ENCODE measurements at places on chromosomes 16 and 17. TPM values are rescaled to one million over a fixed set of nuclear protein-coding genes. Genes with fewer than 3 reads are reported as not detected.

The WFIKKN1 gene
- 0.47 TPM for total RNA-seq

The ALDH3A2 gene
- total RNA-seq: 86.8 TPM

The ZNF768 gene
- 48.8 TPM for total RNA-seq

The PSMB10 gene
- 41.0 TPM for total RNA-seq

DNA sequence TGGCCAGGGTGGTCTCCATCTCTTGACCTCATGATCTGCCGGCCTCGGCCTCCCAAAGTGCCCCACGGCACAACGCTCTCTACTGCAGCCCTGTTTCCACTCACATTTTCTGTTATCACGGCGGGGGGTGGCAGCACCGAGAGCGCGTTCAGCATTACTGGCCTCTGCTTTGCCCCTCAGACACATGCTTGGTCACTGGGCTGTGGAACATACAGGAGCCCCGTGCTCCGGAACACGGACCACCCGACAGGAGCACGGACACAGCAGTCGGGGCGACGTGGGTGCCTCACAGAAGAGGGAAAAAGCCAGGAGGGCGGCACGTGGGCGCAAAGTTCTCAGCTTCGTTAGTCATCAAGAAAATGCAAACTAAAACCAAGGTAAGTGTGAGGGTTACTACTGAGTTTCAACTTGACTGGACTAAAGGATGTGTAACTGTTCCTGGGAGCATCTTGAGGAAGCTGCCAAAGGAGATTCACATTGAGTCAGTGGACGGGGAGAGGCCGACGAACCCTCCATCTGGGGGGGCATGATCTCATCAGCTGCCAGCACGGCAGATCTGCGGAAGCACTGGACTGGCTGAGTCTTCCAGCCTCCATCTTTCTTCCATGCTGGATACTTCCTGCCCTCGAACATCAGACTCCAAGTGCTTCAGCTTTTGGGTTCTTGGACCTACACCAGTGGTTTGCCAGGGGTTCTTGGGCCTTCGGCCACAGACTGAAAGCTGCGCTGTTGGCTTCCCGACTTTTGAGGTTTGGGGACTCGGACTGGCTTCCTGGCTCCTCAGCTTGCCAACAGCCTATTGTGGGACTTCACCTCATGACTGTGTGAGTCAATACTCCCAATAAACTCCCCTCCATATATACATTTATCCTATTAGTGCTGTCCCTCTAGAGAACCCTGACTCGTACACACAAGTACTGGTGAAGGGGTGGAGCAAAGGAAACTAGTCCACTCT is 106.8 kb downstream of the ZNF778 start:
- DNase-seq: no peak

- no peak for DNase-seq
These were observed 1406.0 kb upstream of the CDH8 start for GRCh38 chr16:63442246-63442645.

DNA sequence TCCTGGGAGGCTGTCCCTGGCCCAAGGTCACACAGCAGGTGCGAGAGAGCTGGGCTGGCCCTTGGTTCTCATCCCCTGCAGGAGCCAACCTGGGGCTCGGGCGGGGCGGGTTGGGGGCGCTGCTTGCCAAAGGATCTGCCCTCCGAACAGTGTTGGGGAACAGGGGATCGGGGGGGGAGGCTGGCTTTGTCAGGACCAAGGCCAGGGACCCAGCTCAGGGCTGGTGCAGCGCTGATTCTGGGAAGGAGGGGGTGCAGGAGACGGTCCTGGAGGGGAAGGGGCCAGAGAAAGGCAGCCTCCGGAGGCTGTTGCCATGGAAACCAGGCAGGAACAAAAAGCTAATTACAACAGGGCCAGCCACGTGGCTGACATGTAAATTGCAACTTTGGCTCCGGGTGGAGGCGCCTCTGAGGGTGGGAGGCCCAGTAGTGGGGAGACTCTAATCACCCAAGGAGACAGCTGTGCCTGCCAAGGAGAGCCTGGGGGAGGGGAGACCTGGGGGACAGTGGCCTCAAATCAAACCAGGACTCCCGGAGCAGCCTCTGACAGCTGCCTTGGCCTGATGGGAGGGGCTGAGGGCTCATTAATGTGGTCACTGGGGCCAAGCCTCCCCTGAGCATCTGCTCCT is 1.3 kb downstream of the TUBB3 start:
- no peak for DNase-seq

DNA sequence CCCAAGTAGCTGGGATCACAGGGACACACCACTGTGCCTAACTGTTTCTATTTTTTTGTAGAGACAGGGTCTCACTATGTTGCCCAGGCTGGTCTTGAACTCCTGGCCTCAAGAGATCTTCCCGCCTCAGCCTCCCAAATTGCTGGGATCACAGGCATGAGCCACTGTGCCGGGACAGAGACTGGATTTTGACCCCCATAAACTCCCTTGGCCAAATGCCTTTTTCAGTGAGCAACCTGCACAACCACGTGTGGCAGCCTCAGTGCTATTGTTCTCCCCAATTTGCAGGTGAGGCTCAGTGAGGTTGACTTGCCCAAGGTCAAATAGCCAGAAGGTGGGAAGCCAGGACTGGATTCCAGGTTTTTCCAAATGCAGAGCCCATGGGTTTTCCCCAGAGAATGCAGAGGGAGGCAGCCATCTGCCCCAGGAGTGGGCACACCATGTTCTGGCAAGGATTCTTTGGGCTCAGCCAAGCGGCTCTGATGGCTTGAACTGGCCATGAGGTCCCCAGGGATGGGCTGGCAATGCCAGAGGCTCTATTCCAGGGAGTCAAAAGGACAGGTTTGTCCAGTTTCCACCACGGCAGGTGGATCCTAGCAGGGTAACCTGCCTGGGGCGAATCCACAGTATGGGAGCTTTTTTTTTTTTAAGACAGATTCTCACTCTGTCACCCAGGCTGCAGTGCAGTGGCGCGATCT is 1.8 kb downstream of the IL27 start:
- no peak for DNase-seq

- DNase-seq: no peak
These were observed 3.2 kb upstream of the CRHR1 start for GRCh38 chr17:45780921-45781320.

DNA sequence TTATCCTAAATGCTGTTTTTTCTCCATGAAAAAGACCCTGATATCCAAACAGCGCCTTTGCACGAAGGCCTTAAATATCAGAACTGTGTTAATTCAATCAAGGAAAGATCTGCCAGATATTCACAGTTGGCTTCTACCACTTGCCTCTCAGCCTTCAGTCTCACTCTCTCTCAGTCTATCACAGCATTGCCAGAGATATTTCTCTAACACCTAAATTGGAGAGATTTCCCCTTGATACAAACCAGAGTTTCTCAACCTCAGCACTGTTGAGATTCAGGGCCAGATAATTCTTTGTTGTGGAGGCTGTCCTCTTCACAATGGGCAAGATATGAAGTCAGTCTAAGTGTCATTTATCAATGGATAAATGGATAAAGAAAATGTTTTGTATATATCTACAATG is 454.1 kb upstream of the MAF start:
- no peak for DNase-seq

DNA sequence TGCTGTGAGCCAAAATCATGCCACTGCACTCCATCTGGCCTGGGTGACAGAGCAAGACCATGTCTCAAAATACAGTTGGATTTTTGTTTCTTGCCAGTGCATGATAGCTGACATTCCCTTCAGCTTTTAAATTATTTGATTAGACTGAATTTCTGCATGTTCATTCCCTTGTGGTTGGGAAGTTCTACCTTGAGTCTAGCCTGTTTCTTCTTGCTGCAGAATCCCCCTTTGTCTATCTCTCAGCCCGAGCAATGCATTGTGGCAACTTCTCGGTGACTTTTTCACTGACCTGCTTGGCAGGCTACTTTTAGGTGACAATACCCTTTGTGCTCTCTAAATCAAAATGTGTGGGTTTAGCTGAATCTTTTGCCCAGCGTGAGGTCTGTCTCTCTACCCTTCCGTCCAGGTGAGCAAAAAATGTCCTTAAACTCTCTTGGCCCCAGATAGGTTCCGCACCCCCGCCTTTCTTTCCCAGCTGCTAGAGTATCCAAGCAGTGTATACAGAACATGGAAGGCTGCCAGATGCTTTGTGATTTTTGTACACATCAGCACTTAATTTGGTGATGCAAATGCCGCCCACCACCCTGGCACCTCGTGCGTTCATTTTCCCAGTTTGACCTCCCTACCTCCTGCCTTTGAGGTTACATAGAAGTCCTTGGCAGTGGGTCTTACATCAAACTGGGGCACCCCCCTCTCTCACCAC is 130.2 kb downstream of the ABCC6 start:
- no peak for DNase-seq

- no peak for DNase-seq
These were observed 39.5 kb downstream of the DYNLRB2 start for GRCh38 chr16:80580109-80580832.

- no peak for DNase-seq
These were observed 13.8 kb downstream of the DNAAF8 start for GRCh38 chr16:4747906-4748681.

DNA sequence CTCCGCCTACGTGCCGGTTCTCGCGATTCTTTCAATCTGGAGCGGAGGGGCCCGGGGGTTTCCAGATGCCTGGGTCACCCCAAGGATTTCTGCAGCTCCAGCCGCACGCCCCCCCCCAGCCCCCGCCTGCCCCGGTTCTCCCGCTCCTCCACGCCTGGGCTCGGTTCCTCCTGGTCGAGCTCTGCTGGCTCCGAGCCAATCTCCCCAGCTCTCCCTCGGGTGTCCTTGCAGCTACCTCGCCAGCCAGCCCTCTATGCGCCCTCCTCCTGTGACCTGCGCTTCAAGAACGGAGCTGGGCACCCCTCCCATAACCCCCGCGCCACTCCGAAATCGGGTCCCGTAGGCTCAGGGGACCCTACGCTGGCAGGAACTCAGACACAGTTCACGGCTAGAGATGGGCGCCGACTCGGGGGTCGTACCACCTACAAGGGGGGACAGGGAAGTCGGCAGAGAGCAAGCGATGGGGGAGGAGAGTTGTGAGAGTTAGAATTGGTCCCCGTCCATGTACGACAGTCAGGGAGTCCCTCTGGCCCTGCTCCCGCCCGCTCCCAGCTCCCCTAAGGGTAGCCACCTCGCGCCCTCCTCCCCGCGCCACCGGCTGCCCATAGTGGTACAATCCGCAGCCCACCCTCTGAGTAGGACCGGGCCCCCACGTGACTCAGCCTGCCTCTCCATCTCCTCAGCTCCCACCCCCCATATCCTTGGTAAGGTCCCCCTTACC is 961 bp downstream of the FGF11 start:
- no peak for DNase-seq

All from HCT116 (cell line).